ENCODE measurements at places on chromosomes 5 and 9.

GRCh38 chr5:160231783-160232342 is 2.6 kb downstream of the FABP6 start:
- DNase-seq, result no peak

- DNase-seq, result no peak
These were observed 27.4 kb downstream of the PHAX start for GRCh38 chr5:126628102-126628501.

- DNase-seq, result no peak
These were observed at the start of gene CNTLN for GRCh38 chr9:17134396-17135294. CNTLN (plus strand) TSS chr9:17135040; CDS start chr9:17135066, 26 bp downstream.

- no peak for DNase-seq
These were observed 102.5 kb upstream of the GABRP start for GRCh38 chr5:170681013-170681433.

- no peak for DNase-seq
These were observed 37.4 kb downstream of the CCDC125 start for GRCh38 chr5:69295088-69295754.

DNA sequence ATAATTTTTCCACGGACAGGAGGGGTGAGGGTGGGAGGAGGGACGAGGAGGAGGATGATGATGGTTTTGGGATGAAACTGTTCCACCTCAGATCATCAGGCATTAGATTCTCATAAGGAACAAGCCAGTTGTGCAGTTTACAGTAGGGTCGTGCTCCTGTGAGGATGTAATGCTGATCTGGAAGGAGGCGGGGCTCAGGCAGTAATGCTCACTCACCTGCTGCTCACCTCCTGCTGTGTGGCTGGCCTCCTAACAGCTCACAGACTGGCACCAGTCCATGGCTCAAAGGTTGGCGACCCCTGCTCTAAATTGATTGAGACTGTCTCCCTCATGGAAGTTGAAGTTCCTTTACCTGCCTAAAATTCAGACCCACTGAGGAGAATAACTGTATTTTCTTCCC is 33.2 kb downstream of the ANKRA2 start:
- DNase-seq, result no peak

DNA sequence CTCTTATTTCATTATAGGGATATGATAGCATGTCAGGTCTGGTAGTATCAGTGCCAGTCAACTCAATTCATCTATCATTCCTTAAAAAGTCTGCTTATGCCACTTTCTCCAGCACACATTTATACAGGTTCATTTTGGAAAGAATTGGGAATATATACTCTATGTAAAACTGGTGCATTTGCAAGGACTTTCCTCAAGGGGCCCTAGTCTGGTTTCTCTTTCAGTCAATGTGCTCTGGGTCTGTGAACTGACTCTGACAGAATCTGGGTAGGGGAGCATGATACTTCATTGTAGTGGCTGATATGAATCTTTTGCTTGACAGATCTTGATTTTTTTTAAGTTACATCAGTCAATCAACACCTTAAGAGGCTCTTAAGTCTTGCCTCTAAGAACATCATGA is 313.9 kb downstream of the HTR1A start:
- no peak for DNase-seq

- DNase-seq, result no peak
These were observed 224.4 kb downstream of the TUSC1 start for GRCh38 chr9:25453875-25454274.

GRCh38 chr5:19767987-19768386 is 220.0 kb downstream of the CDH18 start:
- DNase-seq, result no peak

DNA sequence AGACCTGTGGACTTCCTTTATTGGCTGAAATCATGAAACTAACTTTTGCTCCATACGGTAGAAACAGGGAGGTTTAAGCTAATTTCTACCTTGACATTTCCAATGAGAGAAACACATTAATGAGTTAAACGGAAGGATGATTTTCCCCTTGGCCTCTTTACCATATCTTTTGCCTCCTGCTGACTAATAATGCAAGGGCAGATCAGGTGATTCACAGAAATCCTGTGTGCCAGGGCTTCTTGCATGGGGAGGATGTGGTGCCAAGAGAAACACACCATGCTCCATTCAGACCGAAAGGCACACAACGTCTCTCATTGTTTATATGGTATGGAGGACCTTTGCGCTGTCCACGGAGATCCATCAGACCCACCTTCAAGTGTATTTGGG is 17.4 kb upstream of the PRLR start:
- DNase-seq, result no peak

GRCh38 chr5:1729641-1730486 is 69.8 kb downstream of the MRPL36 start:
- no peak for DNase-seq

- no peak for DNase-seq
These were observed 62.5 kb upstream of the GABRP start for GRCh38 chr5:170720984-170721383.

DNA sequence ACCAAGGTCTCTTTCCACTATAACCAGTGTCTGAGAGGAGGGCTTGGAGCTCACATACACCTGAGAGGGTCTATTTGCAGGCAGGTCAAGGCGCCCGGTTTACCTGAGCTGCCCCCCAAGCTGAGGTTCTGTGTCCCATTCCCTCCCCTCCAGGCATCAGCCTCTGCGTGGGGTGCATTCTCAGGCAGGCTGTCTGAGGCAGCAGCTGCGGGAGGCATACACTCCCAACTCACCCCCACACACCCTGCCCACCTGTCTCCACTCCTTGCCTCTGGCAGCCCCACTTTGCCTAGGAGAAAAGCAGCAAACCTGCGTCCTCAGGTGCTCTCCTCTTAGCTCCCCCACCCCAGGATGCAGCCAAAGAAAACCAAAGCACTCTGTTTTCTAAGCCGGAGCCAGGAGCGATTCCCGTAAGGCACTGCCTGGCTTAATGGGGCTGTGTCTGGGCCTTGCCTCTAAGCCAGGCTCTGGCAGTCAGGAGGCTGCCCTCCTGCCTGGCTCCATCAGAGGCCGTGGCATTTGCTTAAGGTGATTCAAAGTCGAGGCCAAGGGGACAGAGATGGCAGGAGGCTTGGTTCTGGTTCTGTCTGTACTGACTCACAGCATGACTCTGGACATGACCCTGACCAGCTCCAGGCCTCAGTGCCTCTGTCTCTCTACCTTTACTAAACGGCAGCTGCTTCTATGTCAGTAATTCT is 139.2 kb upstream of the TRIM32 start:
- DNase-seq, result no peak

- no peak for DNase-seq
These were observed 31.2 kb downstream of the HMGCS1 start for GRCh38 chr5:43281840-43282658.

GRCh38 chr5:133480866-133481265 is 131.5 kb downstream of the FSTL4 start:
- no peak for DNase-seq

Measured in activated T-helper 9 cell treated with anti-CD3 and anti-CD28 coated beads, Interleukin-2, amount 50 U/mL, for 16 hours (primary cell).